ENCODE measurements at places on chromosomes 6 and 20.

GRCh38 chr6:34341481-34341971 is 50.9 kb downstream of the NUDT3 start:
- no peak for DNase-seq

GRCh38 chr20:34948030-34948429 is 7.6 kb downstream of the GSS start:
- DNase-seq: no peak

- DNase-seq: no peak
These were observed 319.3 kb upstream of the CITED2 start for GRCh38 chr6:139693735-139694134.

GRCh38 chr6:12334526-12335130 is 44.5 kb downstream of the EDN1 start:
- DNase-seq: no peak

- DNase-seq: no peak
These were observed 32.1 kb upstream of the AKAP12 start for GRCh38 chr6:151207674-151208073.

- no peak for DNase-seq
These were observed 31.2 kb downstream of the SRSF3 start for GRCh38 chr6:36625158-36625919.

GRCh38 chr20:58945965-58946631 is 35.0 kb upstream of the NELFCD start:
- DNase-seq: no peak

- no peak for DNase-seq
These were observed 310.6 kb upstream of the RSPO3 start for GRCh38 chr6:126807876-126808275.

DNA sequence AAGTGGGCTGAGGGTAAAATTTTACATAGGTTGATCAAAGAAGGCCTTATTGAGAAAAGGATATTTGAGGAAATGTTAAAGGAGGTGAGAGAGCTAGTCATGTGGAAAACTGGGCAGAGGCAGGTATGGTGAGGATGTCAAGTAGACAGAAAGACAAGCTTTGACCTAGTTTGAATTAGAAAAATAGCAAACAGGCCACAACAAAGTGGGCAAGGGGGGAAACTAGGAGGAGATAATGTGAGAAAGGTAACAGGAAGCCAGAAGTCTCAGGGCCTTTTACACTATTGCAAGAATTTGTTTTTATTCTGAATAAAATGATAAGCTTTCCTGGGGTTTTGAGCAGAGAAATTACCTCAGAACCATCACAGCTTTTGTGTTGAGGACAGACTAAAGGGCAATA is 115.7 kb downstream of the RWDD2A start:
- DNase-seq: no peak

GRCh38 chr20:11287126-11287525 is 613.3 kb upstream of the JAG1 start:
- no peak for DNase-seq

DNA sequence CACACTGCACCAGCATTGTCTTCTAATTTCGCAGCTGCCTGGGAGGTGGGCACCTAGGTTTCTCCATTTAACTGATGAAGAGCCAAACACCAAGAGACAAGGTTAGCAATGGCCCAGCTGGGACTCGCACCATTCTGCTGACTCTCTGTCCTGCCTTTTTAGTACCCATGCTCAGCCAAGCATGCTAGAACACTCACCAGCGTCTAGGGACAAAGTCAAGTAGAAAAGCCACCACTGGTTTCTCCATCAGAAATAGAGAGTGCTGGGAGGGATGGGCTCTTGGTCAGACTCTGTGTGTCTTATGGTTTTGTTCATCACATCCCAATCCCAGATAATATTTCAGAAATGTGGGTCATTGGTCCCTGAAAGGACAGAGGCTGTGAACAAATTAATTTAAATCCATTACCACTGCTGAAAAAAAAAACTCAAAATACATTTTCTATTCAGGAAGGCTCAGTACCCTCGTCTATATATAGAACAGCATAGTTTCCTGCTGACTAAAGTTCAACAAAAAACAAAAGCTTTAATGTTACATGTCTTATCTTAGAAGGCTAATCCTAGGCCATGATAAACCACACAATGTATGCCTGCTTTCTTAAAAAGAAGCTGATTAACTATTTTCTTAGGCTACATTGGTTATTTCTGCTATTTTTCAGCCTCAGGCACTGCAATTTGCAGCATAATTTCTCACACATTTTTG is 111.0 kb downstream of the TBC1D7 start:
- DNase-seq: no peak

- DNase-seq: no peak
These were observed 8.5 kb downstream of the IGF2R start for GRCh38 chr6:159977255-159977903.

GRCh38 chr6:45532721-45533210 is 155.0 kb upstream of the SUPT3H start:
- no peak for DNase-seq

- DNase-seq: no peak
These were observed 18.8 kb downstream of the PARD6B start for GRCh38 chr20:50750145-50750671.

GRCh38 chr20:5737966-5738365 is 12.2 kb upstream of the SHLD1 start:
- no peak for DNase-seq

GRCh38 chr20:46400828-46401477 is 5.5 kb downstream of the ELMO2 start:
- no peak for DNase-seq

DNA sequence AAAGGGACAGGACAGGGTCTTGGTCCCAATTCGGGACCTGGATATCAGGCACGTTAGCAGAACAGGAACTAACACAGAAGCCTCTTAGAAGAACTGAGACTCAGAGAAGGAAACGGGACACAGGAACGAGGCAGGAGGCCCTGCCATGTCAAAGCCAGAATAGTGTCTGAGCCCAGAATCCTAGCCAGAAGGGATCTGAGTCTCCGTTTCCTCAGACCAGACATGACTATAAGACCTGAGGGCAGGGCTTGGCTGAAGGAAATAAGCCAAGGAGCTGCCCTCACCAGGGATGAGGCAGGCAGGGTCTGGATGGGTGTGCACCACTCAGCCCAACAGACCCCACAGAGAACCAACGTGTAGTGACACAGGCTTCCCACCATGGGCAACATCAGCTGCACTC is 40.3 kb downstream of the TRERF1 start:
- DNase-seq: no peak

DNA sequence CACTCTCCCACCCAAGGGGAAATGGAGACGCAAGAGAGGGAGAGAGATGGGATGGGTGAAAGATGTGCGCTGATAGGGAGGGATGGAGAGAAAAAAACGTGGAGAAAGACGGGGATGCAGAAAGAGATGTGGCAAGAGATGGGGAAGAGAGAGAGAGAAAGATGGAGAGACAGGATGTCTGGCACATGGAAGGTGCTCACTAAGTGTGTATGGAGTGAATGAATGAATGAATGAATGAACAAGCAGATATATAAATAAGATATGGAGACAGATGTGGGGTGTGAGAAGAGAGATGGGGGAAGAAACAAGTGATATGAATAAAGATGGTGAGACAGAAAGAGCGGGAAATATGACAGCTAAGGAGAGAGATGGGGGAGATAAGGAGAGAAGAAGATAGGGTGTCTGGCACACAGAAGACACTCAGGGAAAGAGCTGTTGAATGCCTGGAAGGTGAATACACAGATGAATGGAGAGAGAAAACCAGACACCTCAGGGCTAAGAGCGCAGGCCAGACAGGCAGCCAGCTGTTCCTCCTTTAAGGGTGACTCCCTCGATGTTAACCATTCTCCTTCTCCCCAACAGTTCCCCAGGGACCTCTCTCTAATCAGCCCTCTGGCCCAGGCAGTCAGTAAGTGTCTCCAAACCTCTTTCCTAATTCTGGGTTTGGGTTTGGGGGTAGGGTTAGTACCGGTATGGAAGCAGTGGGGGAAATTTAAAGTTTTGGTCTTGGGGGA is 754 bp downstream of the TNF start:
- DNase-seq: no peak

GRCh38 chr6:37547564-37548061 is 47.9 kb upstream of the CCDC167 start:
- DNase-seq: no peak

- DNase-seq: no peak
These were observed 563.0 kb upstream of the AGPAT4 start for GRCh38 chr6:161836643-161837448.

- DNase-seq: no peak
These were observed 310.1 kb downstream of the UTRN start for GRCh38 chr6:144595266-144595665.

DNA sequence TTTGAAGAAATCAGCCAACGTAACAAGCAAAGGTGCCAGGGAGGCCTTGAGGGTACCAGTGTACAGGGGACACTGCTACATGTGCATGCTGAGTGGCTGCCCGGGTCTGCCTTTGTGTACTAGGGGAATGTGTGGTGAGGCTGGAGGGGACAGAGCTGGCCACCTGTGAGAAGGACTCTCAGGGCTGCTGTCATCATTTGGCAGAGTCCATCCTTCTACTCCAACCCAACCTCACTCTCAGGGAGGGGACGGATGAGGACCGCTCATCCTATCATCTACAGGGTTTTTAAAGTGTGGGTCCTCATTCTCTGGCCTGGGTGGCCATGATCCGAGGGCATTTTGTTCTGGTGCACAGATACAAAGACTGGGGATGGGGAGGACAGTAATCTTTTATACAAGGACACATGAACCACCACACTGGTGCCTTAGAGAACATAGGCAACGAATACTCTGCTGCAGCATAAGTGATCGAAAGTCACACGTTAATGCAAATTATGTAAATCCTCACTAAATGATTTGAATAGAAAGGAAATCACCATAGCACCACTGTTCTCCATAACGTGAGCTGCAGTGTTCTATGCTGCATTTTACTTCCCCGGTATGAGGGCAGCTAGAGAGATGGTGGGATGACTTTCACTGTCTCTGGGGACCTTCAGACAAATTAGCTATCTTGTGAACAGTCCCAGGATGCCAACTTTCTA is 181.4 kb downstream of the GMPR start:
- no peak for DNase-seq

DNA sequence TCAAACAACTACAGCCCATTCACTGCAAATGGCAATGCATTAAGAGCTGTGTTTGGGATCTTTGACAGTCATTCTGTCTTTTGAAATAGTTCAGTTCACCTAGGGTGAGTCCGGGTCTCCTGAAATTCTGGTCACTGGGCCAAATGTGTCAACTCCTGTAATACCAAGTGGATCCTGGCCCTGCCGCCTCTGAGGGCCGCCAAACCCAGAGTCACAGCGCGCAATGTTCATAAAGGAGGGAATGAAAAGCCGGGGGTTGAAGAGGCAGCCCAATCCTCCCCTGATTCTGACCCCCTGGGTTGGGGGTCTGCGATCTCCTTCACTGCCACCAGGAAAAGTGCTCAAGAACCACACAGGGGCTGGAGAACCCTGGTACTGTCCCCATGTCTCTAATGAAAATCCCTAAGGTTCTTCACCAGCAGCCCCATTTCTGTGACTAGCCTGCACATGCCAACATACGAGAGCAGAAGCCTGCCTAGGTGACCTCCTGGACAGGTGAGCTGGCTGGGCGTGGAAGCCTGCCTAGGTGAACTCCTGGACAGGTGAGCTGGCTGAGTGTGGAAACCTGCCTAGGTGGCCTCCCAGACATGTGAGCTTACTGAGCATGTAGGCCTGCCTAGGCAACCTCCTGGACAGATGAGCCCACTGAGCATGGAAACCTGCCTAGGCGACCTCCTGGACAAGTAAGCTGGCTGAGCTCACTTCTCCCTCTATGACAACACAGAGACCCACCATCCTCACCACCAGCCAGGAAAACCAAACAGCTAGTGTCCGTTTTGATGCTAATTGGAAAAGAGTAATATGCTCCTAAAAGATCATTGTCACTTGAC is 16.1 kb upstream of the APMAP start:
- no peak for DNase-seq

DNA sequence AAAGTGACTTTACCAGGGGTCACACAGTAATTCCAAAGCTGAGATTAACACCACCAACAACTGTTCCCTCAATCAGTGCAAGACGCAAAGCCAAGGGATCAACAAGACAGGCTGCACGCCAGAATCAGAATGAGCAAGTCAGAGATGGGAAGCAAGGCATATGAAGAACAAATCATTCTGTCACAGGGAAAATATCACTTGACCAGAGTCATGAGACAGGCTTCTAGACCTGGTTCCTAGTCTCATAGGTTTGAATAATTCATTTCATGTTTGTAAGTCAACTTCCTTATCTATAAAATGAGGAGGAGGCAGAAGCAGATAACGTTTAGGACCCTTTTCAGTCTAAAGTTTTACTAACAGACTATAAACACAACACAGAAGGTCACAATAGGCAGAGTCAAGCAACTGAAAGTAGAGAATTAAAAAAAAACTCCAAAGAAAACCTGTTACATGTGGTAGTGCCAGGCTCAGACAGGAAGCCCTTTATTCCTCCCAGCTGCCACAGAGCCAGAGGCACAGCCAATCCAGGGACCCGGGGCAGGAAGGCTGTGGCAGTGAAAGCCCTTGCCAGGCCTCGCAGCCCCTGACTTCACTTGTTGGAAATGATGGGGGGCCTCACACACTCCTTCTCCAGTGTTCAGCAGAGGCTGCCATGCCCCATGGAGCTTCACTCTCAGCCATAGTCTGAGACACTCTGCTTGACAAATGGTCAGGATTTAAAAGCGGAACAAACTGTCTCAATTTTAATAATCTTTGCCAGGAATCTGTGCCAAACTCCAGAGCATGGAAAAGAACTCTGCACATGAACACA is 29.2 kb upstream of the DST start:
- no peak for DNase-seq

DNA sequence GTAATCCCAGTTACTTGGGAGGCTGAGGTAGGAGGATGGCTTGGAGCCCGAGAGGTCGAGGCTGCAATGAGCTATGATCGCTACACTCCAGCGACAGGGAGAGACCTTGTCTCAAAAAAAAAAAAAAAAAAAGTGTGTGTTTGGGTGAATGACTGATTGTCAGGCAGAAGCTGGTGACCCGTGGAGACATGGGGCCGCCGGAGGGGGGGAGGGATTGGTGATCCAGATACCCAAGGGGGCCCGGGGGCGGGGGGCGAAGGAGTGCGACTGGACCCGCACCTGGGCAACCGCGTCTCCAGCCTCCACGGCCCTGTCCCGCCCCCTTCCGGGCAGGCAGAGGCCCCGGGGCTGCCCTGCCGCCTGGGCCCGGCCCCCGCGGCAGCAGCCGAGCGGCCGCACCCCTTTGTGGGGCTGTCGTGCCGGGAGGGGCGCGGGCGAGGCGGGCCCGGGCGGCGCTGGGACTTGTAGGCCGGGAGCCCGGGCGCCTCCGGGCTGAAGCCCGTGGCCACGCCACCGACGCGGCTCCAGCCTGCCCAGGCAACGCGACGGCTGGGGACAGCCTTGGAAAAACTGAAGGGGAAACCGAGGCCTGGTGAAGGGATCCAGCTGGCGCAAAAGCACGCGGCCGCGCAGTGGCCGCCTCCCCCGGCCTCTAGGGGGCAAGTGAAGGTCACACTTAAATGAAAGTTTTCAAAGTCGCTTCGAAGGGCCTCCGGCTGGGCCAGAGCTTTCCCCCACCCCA is 2.1 kb upstream of the RBM38 start:
- no peak for DNase-seq

GRCh38 chr6:98467902-98468301 is 366.5 kb upstream of the POU3F2 start:
- no peak for DNase-seq
